ENCODE measurements at places on chromosomes 13 and 19. TPM values are rescaled to one million over a fixed set of nuclear protein-coding genes. Genes with fewer than 3 reads are reported as not detected.

DNA sequence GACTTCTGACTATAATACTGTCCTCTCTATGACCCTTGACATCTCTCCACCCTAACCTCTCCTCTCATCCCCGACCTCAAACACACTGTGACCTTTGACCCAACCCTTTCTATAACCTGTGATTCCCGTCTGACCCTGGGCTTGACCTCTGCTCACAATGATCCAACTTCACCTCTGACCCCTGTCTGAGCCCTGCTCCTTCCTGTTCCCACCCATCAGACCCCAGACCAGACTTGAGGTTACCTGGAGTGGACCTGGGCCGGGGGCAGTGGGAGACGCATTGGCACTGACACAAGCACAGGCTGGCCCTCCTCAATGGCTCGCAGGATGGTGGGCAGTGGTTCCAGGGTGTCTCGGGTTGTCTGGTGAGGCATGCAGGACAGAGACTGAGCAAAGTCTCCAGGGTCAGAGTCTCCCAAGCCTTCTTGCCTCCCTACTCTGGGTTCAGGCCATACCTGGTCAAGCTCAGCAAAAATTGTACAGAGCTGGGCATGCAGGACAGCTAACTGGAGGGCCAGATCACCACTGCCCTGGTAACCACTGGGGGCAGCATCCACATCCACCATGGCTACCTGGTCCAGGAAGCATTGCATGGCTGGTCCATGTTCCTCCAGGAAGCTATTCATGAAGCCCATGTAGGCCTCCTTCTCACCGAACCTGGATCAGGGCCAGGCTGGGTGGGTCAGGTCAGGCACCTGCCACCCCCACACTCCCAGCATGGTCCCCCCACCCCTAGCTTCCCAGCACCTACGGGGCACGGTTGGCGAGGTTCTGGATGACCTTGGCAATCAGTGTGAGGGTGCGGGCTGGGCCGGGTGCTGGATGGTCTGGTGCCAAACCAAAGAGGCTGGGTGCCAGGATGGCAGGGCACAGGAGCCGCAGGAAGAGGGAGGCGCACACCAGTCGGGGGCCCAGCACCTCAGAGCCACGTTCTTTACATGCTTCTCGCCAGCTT lies 4.4 kb upstream of the WIZ start:
- H3K36me3 ChIP-seq, result peaks cover 46% of the 10 kb centered on the region
- H3K4me3 ChIP-seq, result no peak overlapping the region
- H3K4me1 ChIP-seq, result peaks cover 30% of the 10 kb centered on the region
- no peaks in the 10 kb centered on the region for H3K27me3 ChIP-seq
- DNase-seq, result no peak
- H3K27ac ChIP-seq, result no peak overlapping the region

DNA sequence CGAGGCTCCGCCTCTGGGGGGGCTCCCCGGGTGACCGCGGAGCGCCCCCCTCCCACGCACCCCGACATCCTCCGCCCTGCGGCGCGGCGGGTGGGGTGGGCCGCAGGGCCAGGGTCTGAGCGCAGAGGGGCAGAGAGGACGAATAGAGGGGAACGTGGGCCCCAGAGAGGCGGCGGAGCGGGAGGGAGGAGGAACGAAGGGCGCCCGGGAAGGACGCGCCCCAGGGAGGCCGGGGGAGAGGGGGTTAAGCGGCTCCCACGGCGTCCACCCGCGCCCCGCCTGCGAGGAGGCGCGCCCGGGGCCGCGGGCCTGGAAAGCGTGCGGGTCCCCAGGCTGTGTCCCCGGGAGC lies 1.0 kb downstream of the HCN2 start:
- H3K27ac ChIP-seq, result no peak overlapping the region
- H3K4me3 ChIP-seq, result no peak overlapping the region
- no peaks in the 10 kb centered on the region for H3K4me1 ChIP-seq
- no peaks in the 10 kb centered on the region for H3K36me3 ChIP-seq
- H3K27me3 ChIP-seq, result peaks cover 19% of the 10 kb centered on the region
- DNase-seq, result no peak

DNA sequence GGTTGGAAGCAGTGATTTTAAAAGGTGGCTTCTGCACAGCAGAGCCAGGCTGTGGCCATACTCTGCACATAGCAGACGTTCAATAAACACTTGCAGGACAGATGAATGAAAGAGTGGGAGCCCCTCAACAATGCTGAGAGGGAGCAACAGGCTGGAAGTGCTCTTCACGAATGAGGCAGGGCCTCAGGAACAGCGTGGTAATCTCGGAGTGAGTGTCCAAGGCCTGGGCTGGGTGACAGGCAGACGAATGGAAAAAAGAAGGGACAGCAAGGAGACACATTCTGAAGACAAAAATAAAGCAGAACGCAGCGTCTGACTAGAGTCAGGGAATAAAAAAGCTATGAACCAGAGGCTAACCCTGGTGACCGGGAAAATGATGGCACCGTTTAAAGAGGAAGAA lies 11.1 kb downstream of the GJA3 start:
- H3K4me1 ChIP-seq, result no peaks in the 10 kb centered on the region
- no peak overlapping the region for H3K27ac ChIP-seq
- H3K4me3 ChIP-seq, result no peak overlapping the region
- no peak for DNase-seq
- peaks cover 42% of the 10 kb centered on the region for H3K27me3 ChIP-seq
- no peaks in the 10 kb centered on the region for H3K36me3 ChIP-seq

GRCh38 chr19:55389386-55390317 lies 3.9 kb downstream of the RPL28 start:
- H3K27ac ChIP-seq, result peak overlapping the region; percentile 43
- H3K27me3 ChIP-seq, result no peaks in the 10 kb centered on the region
- H3K36me3 ChIP-seq, result peaks cover 49% of the 10 kb centered on the region
- no peak for DNase-seq
- peak overlapping the region; percentile 47 for H3K4me3 ChIP-seq
- H3K4me1 ChIP-seq, result peaks cover 35% of the 10 kb centered on the region

DNA sequence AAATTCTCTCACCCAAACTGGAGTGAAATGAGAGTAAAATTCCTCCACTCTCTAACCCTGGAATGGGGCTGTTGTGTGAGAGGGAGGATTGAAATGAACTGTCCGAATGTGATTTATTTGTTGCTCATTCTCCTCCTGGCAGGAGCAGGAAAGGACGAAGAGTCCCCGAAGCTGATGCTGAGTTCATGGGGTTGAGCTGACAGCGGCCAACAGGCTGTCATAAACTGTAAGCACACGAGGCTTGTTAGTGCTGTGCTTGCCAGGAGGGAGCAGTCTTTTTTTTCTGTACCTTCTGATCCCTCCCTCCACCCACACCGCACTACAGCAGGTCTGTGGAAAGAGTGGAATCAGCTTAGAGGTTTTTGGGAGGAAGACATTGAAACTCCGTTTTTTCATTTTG lies 33.1 kb upstream of the ZNF331 start:
- no peak for DNase-seq
- H3K4me1 ChIP-seq, result no peaks in the 10 kb centered on the region
- no peak overlapping the region for H3K27ac ChIP-seq
- no peaks in the 10 kb centered on the region for H3K27me3 ChIP-seq
- H3K4me3 ChIP-seq, result no peak overlapping the region

DNA sequence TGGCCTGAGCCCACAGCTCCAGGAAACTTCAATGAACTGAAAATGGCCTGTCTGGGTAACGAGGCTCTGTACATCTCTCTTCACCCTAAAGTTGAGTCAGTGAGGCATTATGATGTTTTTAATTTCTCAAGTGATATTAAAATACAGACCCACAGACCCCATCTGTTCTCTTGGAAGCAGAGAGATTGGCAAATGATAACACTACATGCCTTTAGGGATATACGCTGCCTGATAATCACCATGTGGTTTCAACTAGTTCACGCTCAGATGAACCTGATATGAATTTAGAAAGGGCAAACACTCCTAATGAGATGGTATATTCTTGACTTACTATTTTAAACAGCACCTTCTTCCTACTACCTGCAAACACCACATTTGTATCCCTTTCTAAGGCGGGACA lies 127.5 kb downstream of the RFC3 start:
- no peaks in the 10 kb centered on the region for H3K27me3 ChIP-seq
- no peaks in the 10 kb centered on the region for H3K36me3 ChIP-seq
- no peak overlapping the region for H3K4me3 ChIP-seq
- H3K4me1 ChIP-seq, result no peaks in the 10 kb centered on the region

GRCh38 chr19:41426116-41426841 lies 895 bp downstream of the B3GNT8 start:
- H3K36me3 ChIP-seq, result peaks cover 17% of the 10 kb centered on the region
- no peak overlapping the region for H3K4me3 ChIP-seq
- no peaks in the 10 kb centered on the region for H3K27me3 ChIP-seq
- no peak for DNase-seq
- H3K4me1 ChIP-seq, result peaks cover 11% of the 10 kb centered on the region

DNA sequence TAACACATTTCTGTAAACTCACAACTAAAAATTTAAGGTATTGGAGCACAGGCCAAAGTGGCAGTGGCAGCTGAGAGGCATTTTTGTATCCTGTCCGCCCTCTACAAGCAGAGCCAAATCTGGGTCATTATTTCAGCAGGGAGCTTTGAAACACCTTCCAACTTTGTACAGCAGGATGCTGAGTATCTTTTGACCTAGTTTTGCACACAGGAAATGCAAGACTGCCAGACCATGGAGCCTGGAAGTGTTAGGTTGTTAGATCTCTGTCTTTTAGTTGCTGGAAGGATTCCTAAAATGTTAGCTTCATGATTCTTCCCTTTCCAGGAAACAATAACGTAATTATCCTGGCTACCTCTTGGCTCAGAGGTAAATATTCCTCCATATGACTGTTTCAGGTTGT lies 148.6 kb upstream of the ATXN8OS start:
- H3K27me3 ChIP-seq, result no peaks in the 10 kb centered on the region
- no peak for DNase-seq
- H3K4me1 ChIP-seq, result no peaks in the 10 kb centered on the region
- H3K27ac ChIP-seq, result no peak overlapping the region

GRCh38 chr13:86066611-86067365 lies 267.6 kb upstream of the SLITRK6 start:
- no peak for DNase-seq
- no peak overlapping the region for H3K4me3 ChIP-seq
- H3K4me1 ChIP-seq, result no peaks in the 10 kb centered on the region
- no peaks in the 10 kb centered on the region for H3K27me3 ChIP-seq

- H3K27me3 ChIP-seq, result no peaks in the 10 kb centered on the region
- no peak overlapping the region for H3K4me3 ChIP-seq
- no peak for DNase-seq
- H3K27ac ChIP-seq, result no peak overlapping the region
These were observed 36.7 kb downstream of the TMEM161A start for GRCh38 chr19:19101540-19101939.

DNA sequence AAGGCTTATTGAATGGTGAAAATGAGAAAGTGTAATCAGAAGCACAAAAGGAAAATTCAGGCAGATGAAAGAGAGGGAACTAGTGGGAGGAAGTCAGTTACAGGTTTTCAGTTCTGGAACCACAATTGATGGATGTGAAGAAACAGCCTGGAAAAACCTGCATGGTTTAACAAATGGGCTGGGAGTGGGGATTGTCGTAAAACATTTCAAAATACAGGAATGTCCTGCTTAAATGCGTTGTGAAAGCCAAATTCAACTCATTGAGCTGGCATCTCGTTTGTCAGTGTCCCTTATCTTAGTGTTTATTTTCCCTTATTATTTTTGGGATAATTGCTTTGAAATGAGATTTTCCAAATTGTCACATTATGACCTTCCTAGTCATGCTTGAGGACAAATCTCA lies 106.5 kb upstream of the RFC3 start:
- no peak overlapping the region for H3K4me3 ChIP-seq
- H3K27me3 ChIP-seq, result peaks cover 4% of the 10 kb centered on the region
- DNase-seq, result no peak
- peaks cover 1% of the 10 kb centered on the region for H3K36me3 ChIP-seq
- H3K4me1 ChIP-seq, result no peaks in the 10 kb centered on the region

- DNase-seq, result no peak
- no peak overlapping the region for H3K4me3 ChIP-seq
- no peaks in the 10 kb centered on the region for H3K36me3 ChIP-seq
- H3K27me3 ChIP-seq, result no peaks in the 10 kb centered on the region
- H3K4me1 ChIP-seq, result no peaks in the 10 kb centered on the region
- H3K27ac ChIP-seq, result no peak overlapping the region
These were observed 615.0 kb downstream of the FGF9 start for GRCh38 chr13:22285867-22286266.

GRCh38 chr19:10766049-10766623 lies 48.3 kb downstream of the DNM2 start:
- H3K4me1 ChIP-seq, result peaks cover 76% of the 10 kb centered on the region
- no peak overlapping the region for H3K4me3 ChIP-seq
- DNase-seq, result no peak
- H3K27ac ChIP-seq, result no peak overlapping the region
- no peaks in the 10 kb centered on the region for H3K27me3 ChIP-seq

DNA sequence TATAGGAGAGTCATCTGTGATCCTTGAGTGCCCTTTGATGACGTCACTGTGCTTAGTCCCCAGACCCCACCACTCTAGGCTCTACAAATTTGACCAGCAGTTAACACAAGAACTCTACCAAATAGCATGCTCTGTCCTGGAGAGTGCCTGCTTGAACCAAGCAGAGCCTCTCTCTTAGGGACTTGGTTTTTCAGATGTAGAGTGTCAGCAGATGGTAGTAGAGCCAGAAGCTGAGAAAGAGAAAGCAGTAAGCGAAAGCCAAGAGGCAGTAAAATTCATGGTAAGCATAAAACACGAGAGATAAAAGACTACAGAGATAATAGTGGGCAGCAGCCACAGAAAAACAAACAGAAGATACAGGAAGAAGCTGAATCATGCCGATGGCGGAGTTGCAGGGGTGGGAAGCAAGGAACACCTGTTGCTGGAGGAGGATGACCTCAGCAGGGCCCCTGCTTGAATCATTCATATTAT lies 193.3 kb downstream of the SLC7A1 start:
- no peak overlapping the region for H3K4me3 ChIP-seq
- no peak overlapping the region for H3K27ac ChIP-seq
- peaks cover 8% of the 10 kb centered on the region for H3K27me3 ChIP-seq
- H3K4me1 ChIP-seq, result no peaks in the 10 kb centered on the region
- H3K36me3 ChIP-seq, result no peaks in the 10 kb centered on the region

- no peaks in the 10 kb centered on the region for H3K36me3 ChIP-seq
- DNase-seq, result peak; percentile 90
These were observed at the start of gene FGF22 for GRCh38 chr19:639253-640160. FGF22 (plus strand) TSS chr19:639879; CDS start chr19:639926, 47 bp downstream.

NKG7 gene
- total RNA-seq, result 376 TPM

SLC6A16 gene
- total RNA-seq, result 0.44 TPM

ENOX1 gene
- total RNA-seq, result 0.17 TPM

AXL gene
- total RNA-seq, result 0.18 TPM

CYP2A6 gene
- total RNA-seq, result not detected

PSG3 gene
- not detected for total RNA-seq

TMEM255B gene
- total RNA-seq, result 2.6 TPM
